Esophagus muscularis mucosa (tissue), 4 donors: ENCODE measurements at places on chromosomes 2 and 18.

DNA sequence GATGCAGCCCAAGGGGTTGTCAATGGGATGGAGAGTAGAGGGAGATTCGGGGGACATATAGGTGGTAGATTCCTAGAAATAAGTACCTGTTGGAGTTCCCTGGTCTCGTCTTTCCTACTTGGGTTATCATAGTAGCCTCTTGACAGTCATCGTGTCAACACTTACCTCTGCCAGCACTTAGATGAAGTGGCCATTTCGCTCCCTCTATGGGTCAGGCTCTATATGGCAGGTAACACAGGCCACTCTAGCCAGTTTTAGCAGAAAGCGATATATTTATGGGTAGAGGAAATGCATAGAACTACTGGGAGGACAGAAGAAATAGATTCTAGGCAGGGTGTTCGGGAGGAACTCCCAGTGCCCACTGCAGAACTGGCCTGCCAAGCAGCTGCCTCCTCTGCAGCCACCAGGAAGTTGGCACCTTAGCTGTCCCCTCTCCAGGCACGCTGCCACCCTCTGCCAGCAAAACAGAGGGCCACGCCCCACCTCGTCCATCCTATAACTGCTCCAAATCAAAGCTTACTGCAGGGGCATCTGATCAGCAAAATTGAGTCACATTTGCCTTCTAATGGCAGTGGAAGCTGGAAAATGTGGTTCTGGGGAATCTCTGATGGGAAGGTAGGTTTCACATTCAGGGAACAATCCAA, 181.3 kb downstream of the INSIG2 start:
- no peak overlapping the region for H3K27ac ChIP-seq
- peaks cover 3% of the 10 kb centered on the region for H3K27me3 ChIP-seq
- no peak overlapping the region for H3K4me3 ChIP-seq
- DNase-seq: peak; percentile 83
- H3K36me3 ChIP-seq: no peaks in the 10 kb centered on the region

- H3K4me1 ChIP-seq: peaks cover 13% of the 10 kb centered on the region
- DNase-seq: no peak
- H3K4me3 ChIP-seq: no peak overlapping the region
- no peak overlapping the region for H3K27ac ChIP-seq
Observed at GRCh38 chr2:44996356-44996755, 12.9 kb downstream of the SIX2 start.

- no peaks in the 10 kb centered on the region for H3K4me1 ChIP-seq
- no peaks in the 10 kb centered on the region for H3K27me3 ChIP-seq
- DNase-seq: no peak
- H3K27ac ChIP-seq: no peak overlapping the region
Observed at GRCh38 chr2:229956491-229956890, 34.2 kb downstream of the FBXO36 start.

- H3K36me3 ChIP-seq: no peaks in the 10 kb centered on the region
- no peak overlapping the region for H3K4me3 ChIP-seq
- no peak overlapping the region for H3K27ac ChIP-seq
- H3K4me1 ChIP-seq: peaks cover 29% of the 10 kb centered on the region
- DNase-seq: no peak
- H3K27me3 ChIP-seq: no peaks in the 10 kb centered on the region
Observed at GRCh38 chr2:178269438-178270224, 75.3 kb downstream of the OSBPL6 start.

GRCh38 chr2:77228391-77228790, 293.8 kb downstream of the LRRTM4 start:
- H3K27me3 ChIP-seq: no peaks in the 10 kb centered on the region
- H3K27ac ChIP-seq: no peak overlapping the region
- H3K4me3 ChIP-seq: no peak overlapping the region
- no peaks in the 10 kb centered on the region for H3K36me3 ChIP-seq
- DNase-seq: no peak
